Hypothalamus (tissue), 51 donors: ENCODE measurements at places on chromosomes 7 and 10.

- no peak for DNase-seq
Observed at GRCh38 chr10:119531067-119531466, 11.5 kb downstream of the RGS10 start.

- DNase-seq: no peak
Observed at GRCh38 chr7:36076074-36076473, 77.0 kb upstream of the EEPD1 start.

- no peak for DNase-seq
Observed at GRCh38 chr7:55549457-55549856, 22.8 kb downstream of the VOPP1 start.

DNA sequence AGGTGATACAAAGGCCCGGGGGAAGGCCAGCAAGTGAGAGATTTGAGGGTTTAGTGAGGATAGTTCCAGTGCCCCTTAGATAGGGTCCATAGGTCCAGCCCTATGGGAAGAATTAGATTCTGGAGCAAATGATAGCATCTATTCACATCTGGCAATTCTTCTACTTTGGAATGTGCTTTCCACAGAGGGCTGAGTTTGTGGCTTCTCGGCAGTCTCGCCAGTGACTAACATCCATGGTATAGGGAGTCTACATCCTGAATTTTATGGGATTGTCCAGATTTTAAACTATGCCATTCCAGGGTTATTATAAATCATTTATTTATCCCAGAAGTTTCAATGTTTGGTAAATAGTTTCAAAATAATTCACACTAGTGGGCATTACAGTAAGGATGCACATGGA, 207.3 kb upstream of the ADO start:
- no peak for DNase-seq

DNA sequence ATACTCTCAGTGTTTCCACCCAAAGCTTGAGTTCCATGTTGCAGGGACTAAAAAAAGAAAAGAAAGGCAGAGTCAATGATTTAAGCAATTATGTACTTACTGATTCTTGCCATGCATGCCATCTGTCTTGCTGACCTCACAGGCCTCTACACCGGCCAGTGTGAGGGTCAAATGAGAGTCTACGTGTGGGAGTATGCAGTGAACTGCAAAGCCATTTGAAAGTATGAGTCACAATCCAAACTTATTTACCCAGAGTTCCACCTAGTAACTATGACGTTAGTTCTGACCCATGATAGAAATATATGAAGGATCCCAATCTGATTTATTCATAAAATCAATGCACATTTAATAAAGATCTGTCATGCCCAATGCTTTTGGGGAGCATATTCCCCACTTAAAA, 26.5 kb downstream of the PDE1C start:
- DNase-seq: no peak

DNA sequence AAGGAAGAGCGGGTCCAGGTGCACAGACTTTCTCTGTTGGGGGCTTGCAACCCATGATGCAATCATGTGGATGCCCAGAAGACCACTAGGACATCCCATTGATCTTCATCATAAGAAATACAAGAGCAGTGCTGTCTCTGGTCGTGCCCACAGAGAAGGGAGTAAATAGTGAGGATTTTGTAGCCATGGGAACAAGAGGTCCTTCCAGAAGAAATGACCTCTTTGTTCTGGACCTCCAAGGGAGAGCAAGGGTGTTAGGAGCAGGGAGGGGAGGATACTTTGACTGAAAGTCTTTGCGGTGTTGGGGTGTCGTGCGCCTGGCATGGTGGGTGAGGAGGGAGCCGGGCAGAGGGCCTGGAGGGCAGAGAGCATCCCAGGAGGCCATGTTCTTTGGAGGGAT, 55.0 kb upstream of the EN2 start:
- DNase-seq: peak; percentile 37

DNA sequence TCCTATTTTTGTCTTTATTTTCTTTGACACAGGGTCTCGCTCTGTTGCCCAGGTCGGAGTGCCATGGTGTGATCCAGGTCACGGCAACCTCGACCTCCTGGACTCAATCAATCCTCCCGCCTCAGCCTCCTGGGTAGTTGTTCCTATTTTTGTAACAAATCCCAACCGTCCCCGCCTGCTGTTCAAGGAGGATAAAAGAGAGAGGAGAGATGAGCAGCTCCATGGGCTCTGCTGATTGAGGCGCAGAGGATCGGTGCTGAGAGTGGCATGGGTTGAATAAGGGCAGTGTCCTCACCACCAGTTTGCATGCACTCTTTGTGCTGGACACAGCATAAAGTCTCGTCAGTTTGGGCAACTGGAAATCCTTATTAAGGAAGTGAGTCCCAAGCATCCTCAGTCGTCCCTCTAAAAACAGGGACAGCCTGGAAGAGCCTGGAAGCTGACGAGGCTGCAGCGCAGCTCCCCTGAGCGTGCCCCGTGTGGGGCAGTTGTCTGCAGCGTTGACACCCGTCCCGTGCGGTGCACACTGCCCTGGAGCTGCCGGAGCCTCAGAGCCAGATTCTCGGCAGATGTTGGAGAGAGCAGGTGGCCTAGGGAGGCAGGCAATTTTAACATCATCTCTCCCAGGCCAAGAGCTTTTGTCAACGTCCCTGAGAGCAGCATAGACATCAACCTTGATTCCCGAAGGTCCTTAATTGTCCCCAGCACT, 404.2 kb upstream of the RNF32 start:
- DNase-seq: no peak

GRCh38 chr10:88848499-88848898, 3.1 kb downstream of the ANKRD22 start:
- no peak for DNase-seq

GRCh38 chr7:15175152-15175551, 272.6 kb upstream of the DGKB start:
- DNase-seq: no peak

- no peak for DNase-seq
Observed at GRCh38 chr10:129339191-129339590, 127.8 kb upstream of the MGMT start.

GRCh38 chr10:27433976-27434375, 70.1 kb upstream of the RAB18 start:
- no peak for DNase-seq

GRCh38 chr7:112937651-112938415, 147.6 kb upstream of the TMEM168 start:
- no peak for DNase-seq

- DNase-seq: no peak
Observed at GRCh38 chr10:113732966-113733365, 18.5 kb upstream of the PLEKHS1 start.

DNA sequence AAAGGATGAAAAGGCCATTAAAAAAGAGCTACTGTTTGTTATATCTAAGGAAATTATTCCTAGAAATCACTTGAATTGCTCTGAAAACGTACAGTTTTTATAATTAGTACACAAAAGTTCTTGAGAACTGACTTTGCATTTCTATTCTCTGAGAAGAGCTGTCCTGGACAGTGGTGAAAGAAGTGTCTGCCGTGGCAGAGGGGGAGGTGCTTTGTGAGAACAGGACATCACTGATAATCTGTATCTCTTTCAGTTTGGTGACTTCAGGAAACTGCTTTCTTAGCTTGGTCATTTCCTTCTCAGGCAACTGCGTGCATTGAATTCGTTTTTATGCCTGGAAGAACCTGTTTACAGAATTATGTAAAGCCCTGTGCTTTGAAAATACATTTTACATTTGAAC, 52.1 kb downstream of the POLL start:
- no peak for DNase-seq

DNA sequence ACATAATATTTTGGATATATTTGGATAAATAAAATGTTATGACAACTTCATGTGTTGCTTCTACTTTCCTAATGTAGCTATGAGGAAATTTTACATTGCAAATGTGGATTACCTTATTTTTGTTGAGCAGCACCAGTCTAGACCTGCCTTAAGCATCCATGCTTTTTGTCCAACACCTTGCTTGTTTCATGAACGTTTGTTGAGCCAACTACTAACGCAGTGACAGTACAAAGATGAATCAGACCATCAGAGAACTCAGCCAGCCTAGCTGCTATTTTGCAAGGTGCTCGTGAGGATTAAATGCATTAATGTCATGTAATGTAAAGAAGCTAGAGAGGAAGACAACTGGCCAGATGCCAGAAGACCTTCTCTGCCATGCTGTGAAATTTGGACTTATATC, 1.1 kb upstream of the ZC3HAV1L start:
- no peak for DNase-seq

DNA sequence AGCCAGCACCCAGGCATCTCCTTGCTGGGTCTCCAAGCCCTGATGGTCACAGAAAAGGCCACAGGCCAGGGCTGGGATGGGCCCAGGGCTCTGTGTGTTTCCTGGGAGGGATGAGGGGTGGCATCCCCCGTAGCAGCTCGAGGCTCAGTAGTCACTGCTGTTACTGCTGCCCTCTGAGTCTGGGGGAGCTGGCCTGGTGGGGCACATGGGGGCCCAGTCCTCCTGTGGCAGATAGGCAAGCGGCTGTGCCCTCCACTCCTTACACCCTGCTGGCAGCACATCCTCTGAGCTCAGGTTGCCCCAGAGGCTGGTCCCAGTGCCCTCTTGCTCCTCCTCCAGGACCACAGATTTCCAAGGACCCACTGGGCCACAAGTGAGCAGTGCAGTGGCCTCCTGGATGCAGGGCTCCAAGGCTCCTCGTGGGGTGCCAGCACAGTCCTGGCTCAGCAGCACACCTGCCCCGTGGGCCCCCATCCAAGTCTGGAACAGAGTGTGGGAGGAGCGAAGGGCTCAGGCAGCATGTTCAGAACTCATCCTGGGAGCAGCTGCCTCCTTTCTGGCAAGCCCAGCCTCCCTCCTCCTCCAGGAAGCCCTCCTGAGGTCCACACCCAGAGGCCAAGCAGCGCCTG, 31.5 kb upstream of the TUBB8 start:
- DNase-seq: no peak

GRCh38 chr10:1128649-1129048, 72.5 kb downstream of the WDR37 start:
- DNase-seq: no peak

- peak; percentile 62 for DNase-seq
Observed at GRCh38 chr10:63521416-63522276, 445 bp downstream of the REEP3 start.

DNA sequence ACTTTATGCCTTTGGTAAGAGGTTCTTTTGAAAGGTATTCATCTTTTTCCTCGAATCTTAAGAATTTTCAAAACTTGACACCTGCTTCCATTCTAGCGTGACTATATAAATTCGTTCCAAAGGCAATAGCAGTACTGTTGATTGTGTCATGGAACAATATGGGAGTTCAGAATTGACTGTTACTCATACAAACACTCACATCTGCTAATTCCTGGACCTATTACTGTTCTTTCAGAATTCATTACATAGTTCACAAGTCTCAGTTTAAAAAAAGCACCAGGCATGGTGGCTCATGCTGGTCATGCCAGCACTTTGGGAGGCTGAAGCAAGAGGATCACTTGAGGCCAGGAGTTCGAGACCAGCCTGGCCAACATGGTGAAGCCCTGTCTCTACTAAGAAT, 80.9 kb downstream of the CACNB2 start:
- no peak for DNase-seq

DNA sequence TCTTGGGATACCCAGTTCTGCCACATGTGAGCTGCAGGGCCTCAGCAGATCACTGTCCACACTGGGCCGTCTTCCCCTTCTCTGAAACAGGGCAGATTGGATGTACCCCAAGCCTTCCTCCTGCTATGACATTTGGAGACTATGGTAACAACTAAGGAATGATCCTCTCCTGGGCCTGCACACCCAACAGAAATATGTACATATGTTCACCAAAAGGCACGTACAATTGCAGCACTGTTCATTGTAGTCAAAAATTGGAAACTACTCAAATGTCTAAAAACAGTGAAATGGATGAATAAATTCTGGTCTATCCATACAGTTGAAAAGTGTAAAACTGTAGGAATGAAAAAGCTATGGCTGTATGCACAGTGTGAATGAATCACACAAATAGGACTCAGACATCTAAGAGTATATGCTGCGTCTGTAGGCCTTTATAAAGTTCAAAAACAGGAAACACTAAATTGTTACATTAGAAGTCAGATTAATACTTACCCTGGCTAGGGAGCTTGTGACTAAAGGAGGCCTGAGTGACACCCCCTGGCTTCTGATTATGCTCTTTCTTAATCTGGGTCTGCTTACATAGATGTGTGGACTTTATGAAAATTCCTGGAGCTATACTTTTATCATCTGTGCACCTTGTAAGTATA, 16.1 kb upstream of the XPNPEP1 start:
- DNase-seq: no peak

DNA sequence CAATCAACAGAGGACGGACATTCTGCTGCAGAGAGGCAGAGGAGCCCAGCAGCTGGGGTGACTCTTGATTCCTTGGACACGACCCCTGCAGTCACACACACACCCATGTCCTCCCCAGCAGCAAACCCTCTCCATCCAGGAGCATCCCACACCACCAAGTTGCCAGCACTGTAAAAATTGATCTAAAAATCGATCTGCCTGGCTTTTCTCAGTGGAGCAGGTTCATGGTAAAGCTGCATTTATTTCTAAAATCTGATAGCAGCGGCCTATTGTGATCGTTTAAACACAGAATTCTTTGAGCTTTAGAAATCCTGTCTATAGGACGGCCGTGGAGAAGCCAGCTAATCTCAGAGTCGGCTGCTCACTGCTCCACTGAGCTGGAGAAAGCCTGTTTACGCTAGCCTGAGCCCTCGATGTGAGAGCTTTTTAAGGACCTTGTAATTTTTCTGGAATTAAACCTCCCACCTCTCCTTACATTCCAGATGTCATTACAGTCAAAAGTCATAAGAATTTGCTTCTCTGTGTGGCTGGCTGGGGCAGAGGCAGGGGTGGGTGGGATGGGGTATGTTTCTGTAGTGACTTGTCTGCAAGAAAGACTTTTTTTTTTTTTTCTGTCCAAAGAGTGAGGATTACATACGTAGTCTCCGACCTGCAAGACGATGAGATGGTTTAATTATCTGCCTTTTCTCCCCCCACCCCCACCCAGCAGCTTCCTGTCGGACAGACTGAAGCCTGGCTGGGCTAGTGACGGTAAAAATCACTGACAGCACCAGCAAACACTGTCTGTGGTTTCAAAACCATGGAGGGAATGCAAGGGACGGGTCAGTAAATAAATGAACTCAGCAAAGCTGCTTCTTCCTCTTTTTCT, 31.6 kb downstream of the TRIM8 start:
- DNase-seq: peak; percentile 55

- peak; percentile 95 for DNase-seq
Observed at GRCh38 chr10:110007701-110008517, at the start of gene ADD3. Gene ADD3, plus strand, starts transcription at chr10:110007984. Its CDS starts 92,670 bp downstream, at chr10:110100654.
